ENCODE measurements at places on chromosomes 1 and 21. TPM values are rescaled to one million over a fixed set of nuclear protein-coding genes. Genes with fewer than 3 reads are reported as not detected.

GNG4 gene
- polyA plus RNA-seq: 0.34 TPM

PIK3CD gene
- polyA plus RNA-seq: 1.9 TPM

COL6A1 gene
- polyA plus RNA-seq: 377 TPM

CELF3 gene
- 0.54 TPM for polyA plus RNA-seq

PLA2G2D gene
- polyA plus RNA-seq: 0.05 TPM

DNA sequence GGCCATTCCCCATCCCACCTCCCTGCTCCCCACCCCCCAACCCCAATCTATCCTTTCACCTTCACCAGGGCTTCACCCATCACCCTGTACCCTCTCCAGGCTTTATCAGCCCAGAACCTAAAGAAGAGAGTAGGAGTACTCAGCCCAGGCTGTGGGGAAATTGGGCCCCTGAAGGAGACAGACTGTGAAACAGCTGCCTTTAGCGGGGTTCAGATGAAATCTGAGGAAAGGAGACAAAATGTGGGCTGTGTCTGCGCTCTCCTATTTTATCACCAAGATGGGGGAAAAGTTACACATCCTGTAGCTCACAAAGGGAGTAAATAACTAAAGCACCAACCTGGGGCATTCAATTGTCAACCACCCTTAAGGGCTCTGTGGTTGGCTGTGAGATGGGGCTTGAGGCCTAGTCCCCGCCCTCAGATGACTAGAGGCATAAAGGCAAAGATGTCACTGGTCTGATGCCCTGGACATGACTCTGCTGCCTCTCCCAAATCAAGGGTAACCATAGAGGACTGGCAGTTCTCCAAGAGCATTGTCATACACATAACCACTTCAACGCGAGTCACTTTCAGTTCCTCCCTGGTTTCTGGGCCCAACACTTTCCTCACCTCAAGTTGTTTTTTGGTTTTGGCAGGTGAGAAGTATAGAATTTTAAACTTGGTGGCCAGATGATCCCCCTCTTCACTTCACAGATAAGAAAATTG, 30.0 kb downstream of the SLC27A3 start:
- peak; percentile 66 for DNase-seq

GRCh38 chr1:173554541-173555250, 48.2 kb downstream of the SLC9C2 start:
- no peak for DNase-seq

- DNase-seq: no peak
Observed at GRCh38 chr1:221473411-221473810, 268.5 kb downstream of the DUSP10 start.

DNA sequence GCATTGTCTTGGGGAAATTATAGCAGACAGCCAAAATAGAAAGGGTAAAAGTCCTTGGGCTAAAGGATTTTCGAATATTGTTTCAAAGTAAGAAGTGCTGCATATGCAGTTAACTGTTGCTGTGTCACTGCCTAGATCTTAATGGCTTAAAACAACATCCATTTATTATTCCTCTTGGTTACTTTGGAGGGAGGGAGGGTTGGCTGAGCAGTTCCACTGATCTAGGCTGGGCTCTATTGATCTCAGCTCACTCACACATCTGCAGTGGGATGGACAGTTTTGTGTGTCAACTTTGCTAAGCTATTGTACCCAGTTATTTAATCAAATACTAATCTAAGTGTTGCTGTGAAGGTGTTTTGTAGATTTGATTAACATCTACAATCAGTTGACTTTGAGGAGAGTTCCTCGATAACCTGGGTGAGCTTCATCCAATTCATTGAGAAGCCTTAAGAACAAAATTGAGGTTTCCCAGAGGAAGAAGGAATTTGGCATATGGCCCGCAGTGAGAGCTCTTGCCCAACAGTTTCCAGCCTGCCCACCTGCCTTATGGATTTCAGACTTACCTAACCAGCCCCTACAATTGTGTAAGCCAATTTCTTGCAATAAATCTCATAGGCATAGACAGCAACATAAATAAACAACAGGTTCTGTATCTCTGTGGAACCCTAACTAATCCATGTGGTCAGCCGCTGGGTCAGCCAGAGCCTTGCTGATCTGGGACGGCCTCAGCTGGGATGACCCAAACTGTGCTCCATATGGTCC, 187.3 kb downstream of the AK5 start:
- no peak for DNase-seq

DNA sequence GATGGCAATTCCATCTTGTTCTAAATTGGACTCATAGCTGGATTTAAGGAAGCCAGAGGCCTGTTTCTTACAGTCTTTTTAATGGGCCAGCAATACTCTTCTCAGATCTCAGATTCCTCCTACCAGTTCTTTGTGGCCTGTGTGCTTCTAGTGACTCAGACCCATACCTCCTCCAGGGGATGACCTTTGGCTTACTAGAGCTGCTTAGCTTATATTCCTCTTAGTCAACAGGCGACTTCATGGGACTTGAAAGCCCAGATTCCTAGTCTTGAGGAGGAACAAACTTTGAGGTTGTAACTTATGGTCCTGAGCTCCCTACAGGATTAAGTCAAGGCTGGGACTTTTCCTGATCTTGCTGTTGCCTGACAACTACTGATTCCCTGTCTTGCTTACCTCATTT, 12.4 kb upstream of the PAPPA2 start:
- DNase-seq: no peak

GRCh38 chr1:85276978-85277639, 677 bp upstream of the BCL10 start:
- no peak for DNase-seq

- DNase-seq: no peak
Observed at GRCh38 chr21:42563261-42563660, 49.6 kb downstream of the SLC37A1 start.

- no peak for DNase-seq
Observed at GRCh38 chr1:228304766-228305395, 97.0 kb downstream of the OBSCN start.

- DNase-seq: no peak
Observed at GRCh38 chr1:110464340-110464739, 13.4 kb downstream of the PROK1 start.

DNA sequence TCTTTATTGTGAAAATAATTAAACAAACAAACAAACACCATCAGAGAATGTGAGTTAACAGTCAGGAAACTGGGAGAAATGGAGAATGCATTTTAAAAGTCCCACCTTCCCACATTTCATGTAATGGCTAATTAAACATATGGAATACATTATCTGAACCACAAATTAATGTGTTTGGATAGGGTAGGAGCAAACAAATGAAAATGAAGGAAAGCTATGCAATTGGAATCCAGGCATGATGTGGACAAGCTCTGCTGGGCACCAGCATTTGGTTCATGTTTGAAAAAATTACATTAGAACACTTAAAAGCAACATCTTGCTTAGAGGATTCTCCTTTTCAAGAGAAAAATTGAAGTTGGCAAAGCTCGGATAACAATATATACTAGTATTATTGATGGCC, 628.1 kb downstream of the LMO4 start:
- no peak for DNase-seq

GRCh38 chr1:209937996-209938959, at the start of gene SYT14:
SYT14 (plus strand) TSS chr1:209938217; CDS start chr1:209938265, 48 bp downstream.
- peak; percentile 2 for DNase-seq

- peak; percentile 76 for DNase-seq
Observed at GRCh38 chr21:45525153-45525909, 16.9 kb downstream of the SLC19A1 start.

GRCh38 chr1:46289976-46290375, 13.4 kb downstream of the LRRC41 start:
- DNase-seq: no peak

DNA sequence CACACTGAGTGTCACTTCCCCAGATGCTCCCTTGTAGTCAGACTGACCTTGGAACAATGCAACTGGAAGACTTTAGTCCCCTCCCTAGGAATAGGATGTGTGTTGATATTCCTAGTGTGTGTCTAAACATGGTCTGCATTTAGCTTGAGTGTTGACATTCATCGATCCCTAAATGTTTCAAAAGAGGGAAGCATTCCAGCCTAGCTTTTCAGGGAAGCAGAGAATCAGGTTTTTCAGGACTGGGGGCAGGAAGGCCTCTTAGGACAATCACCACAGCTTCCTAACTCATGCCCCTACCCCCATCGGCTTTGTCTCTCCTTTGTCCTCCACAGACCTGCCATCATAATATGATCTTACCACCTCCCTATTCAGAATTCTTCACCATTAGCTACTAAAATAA, 43.4 kb downstream of the NMNAT2 start:
- no peak for DNase-seq
